Stimulated activated CD8-positive, alpha-beta memory T cell treated with anti-CD3 and anti-CD28 coated beads, Interleukin-15, amount 100 ng/mL, for 1 hour (primary cell): ENCODE measurements at places on chromosomes 4 and X.

GRCh38 chr4:1323635-1324442 lies 23.2 kb upstream of the UVSSA start:
- no peak for DNase-seq

- no peak for DNase-seq
Observed at GRCh38 chrX:54447461-54447860, 7.3 kb downstream of the TSR2 start.

DNA sequence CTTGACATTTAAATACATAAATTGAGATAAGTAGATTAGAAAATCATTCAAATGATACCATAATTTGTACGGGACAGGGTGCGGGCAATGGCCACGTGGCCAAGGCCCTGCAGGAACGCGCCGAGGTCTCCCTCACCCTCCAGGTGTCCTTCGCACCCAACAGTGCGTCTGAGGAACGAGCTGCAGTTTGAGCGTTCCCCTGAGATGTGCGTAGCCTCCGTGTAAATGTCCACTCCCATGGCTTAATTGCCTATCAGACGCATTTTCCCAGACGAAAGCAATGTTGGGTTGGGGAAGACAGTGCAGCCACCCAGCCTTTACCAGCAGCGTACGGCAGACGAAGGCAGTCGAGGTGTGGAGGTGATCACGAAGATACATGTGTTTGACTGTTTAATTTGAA lies 56.4 kb downstream of the CPLX1 start:
- no peak for DNase-seq

GRCh38 chrX:138885886-138886285 lies 174.4 kb upstream of the FGF13 start:
- DNase-seq = no peak
